ENCODE measurements at places on chromosomes 16 and 17. TPM values are rescaled to one million over a fixed set of nuclear protein-coding genes. Genes with fewer than 3 reads are reported as not detected.
A peak's percentile ranks its signal among the peaks of the same experiment; 100 is the strongest.

GRCh38 chr17:78957128-78957527, 22.6 kb downstream of the LGALS3BP start:
- DNase-seq = no peak
- H3K27me3 ChIP-seq = no peaks in the 10 kb centered on the region
- no peak overlapping the region for H3K4me3 ChIP-seq
- no peaks in the 10 kb centered on the region for H3K36me3 ChIP-seq
- H3K4me1 ChIP-seq = peaks cover 28% of the 10 kb centered on the region

DNA sequence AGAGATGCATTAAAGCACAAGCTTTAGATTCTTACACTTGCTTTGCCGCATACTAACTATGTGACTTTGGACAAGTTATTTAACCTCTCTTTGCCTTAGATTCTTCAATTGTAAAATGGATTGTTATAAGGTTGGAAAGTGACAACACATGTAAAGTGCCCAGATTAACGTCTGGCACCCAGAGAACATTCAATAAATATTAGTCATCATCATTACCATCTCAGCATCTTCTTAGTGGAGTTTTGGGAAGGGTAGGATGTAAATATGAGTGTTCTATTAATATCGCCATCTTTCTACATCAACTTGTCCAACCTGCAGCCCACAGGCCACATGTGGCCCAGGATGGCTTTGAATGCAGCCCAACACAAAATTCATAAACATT, 27.4 kb upstream of the FAM20A start:
- no peak for DNase-seq
- no peak overlapping the region for H3K4me3 ChIP-seq
- no peaks in the 10 kb centered on the region for H3K27me3 ChIP-seq

GRCh38 chr17:29565643-29566472, 979 bp downstream of the ABHD15 start:
- H3K4me1 ChIP-seq = peaks cover 53% of the 10 kb centered on the region
- H3K27ac ChIP-seq = peak overlapping the region; percentile 85
- H3K27me3 ChIP-seq = no peaks in the 10 kb centered on the region
- peak; percentile 74 for DNase-seq

- no peak overlapping the region for H3K27ac ChIP-seq
- H3K4me1 ChIP-seq = no peaks in the 10 kb centered on the region
- H3K4me3 ChIP-seq = no peak overlapping the region
- H3K27me3 ChIP-seq = peaks cover 37% of the 10 kb centered on the region
- H3K36me3 ChIP-seq = no peaks in the 10 kb centered on the region
These were observed 17.2 kb downstream of the TMEM114 start for GRCh38 chr16:8572919-8573724.

DNA sequence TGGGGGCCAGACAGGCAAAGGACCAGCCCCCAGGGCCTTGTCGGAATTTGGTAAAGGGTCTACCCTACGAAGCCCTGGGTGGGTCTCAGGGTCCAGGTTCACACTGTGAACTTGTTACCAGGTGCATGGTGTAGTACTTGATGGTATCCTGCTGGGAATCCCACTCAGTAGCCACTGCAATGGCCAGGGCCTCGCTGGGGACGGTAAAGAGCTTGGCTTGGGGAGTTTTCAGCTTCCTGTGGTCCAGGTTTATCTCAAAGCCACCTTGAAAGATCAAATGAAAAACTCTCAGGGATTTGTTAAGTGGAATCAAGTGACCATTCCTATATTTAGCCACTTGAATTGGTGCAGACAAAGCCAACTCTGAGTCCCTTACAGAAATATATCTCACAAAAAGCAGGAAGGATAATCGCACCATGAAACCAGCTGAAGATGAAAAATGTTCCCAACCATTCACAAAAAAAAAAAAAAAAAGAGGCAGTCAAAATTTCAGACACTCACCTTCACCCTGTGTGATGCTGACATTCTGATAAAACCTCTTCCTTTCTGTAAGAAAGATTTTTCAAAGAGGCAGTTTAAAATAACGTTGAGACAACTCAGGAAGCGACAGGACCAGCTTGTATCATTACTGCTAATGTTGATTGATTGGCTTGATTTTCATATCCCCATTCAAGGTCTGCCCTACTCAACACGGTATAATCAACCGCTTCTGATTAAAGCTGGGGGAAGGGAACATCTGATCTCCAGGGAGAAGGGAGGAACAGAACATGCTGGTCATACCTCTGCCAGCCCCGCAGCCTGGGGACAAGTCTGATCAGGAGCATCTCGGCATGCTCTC, 10.6 kb downstream of the ATPAF2 start:
- H3K27ac ChIP-seq = no peak overlapping the region
- H3K27me3 ChIP-seq = no peaks in the 10 kb centered on the region
- peaks cover 10% of the 10 kb centered on the region for H3K36me3 ChIP-seq
- DNase-seq = no peak
- H3K4me1 ChIP-seq = peaks cover 38% of the 10 kb centered on the region

- no peaks in the 10 kb centered on the region for H3K4me1 ChIP-seq
- H3K27ac ChIP-seq = no peak overlapping the region
- no peaks in the 10 kb centered on the region for H3K36me3 ChIP-seq
- no peaks in the 10 kb centered on the region for H3K27me3 ChIP-seq
These were observed 289.8 kb downstream of the HS3ST3B1 start for GRCh38 chr17:14590459-14591250.

- peaks cover 13% of the 10 kb centered on the region for H3K4me1 ChIP-seq
- no peaks in the 10 kb centered on the region for H3K36me3 ChIP-seq
- peaks cover 3% of the 10 kb centered on the region for H3K27me3 ChIP-seq
- no peak for DNase-seq
These were observed 19.5 kb downstream of the RAP1GAP2 start for GRCh38 chr17:2815781-2816185.

DNA sequence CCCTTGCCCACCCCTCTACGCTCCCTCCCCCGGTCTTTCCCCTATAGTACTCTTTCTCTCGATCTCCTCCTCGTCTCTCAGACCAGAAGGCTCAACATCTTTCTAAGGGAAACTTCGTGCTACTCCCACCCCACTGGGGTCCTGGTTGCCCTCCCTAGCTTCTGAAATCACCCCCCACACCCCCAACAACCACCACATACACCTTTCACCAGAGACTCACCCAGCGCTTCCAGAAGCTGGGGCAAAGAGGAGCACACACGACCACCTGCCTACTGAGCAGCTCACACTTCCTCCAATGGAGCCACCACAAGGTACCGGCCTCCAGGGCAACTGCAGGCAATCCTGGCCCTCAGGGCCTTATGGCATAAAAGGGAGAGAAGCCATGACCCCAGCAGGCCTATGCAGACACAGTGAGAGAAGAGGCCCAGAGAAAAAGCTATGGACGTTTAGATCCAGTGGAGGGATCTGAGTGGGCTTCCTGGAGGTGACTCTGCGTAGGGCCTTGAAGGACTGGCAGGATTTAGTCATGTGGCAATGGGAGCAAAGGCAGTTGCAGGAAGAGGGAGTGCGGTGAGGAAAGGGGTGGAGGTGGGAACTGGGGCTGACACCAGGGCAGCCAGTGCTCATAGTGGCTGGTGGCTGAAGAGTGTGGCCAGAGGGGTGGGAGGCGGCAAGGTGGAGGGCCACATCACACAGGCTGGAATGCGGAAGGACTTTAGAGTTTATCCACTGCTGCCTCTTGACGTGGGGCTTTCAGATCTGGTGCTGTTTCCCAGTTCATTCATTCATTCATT, 12.1 kb upstream of the TMEM92 start:
- no peaks in the 10 kb centered on the region for H3K36me3 ChIP-seq
- peak; percentile 75 for DNase-seq
- H3K27me3 ChIP-seq = no peaks in the 10 kb centered on the region
- no peak overlapping the region for H3K4me3 ChIP-seq

GRCh38 chr17:33679595-33679994, 386.5 kb upstream of the ASIC2 start:
- no peak overlapping the region for H3K4me3 ChIP-seq
- H3K36me3 ChIP-seq = no peaks in the 10 kb centered on the region
- no peak overlapping the region for H3K27ac ChIP-seq
- no peaks in the 10 kb centered on the region for H3K4me1 ChIP-seq
- DNase-seq = no peak

DNA sequence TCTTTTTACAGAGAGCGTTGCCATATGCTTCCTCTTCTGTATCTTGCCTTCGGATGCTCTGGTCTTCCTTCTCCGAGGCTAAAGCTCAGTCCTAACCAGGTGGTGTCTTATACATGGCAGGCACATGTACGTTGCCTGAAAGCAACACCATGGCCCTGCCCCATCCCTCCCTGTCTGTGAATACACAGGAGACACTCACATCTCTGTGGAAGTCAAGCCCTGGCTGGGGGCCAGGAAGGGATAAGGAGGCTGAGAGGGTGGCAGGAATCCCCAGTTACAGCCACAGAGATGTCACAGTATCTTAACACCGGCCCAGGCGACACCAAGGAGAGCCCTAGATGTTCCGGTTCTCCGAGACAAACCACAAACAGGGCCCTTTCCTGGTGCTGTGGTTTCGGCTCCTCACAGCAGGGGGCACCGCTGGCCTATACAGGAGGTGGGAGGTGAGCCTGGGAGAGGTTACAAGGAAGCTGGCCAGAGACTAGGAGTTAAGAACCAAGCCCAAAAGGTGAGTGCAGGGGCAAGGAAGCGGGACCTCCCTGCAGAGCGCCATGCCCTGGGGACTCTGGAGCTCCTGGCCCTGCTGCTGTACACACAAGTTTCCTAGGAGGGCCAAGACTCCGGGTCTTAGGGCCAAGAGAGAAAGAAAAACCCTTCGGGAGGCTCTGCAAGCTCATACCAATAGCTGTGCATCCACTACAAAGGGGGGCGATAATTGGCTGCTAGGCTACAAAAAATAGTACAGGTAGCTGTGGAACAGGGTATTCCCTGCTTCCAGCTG, 41.7 kb downstream of the SRL start:
- no peak overlapping the region for H3K4me3 ChIP-seq
- H3K27ac ChIP-seq = no peak overlapping the region
- H3K27me3 ChIP-seq = no peaks in the 10 kb centered on the region
- no peak for DNase-seq
- H3K36me3 ChIP-seq = no peaks in the 10 kb centered on the region
- H3K4me1 ChIP-seq = peaks cover 8% of the 10 kb centered on the region

DNA sequence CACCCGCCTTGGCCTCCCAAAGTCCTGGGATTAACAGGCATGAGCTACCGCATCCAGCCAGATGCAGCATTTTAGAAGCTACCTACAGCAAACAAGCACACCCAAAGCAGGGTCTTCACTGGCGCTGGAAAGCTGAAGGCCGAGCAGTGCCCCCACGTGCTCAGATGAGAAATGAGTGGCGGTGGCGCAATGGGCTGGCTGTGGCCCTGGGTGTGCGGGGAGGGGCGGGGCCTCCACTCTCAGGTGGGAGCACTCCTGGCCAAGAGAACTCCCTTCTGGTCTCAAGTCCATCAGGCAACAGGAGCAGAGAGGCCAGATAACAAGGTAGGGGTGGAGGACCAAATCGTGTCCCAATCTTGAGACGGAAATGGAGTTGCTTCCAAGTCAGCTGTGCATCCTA, 12.1 kb downstream of the TMEM11 start:
- DNase-seq = no peak
- H3K27me3 ChIP-seq = no peaks in the 10 kb centered on the region
- peaks cover 77% of the 10 kb centered on the region for H3K4me1 ChIP-seq
- H3K27ac ChIP-seq = no peak overlapping the region
- H3K36me3 ChIP-seq = peaks cover 18% of the 10 kb centered on the region
- H3K4me3 ChIP-seq = no peak overlapping the region

DNA sequence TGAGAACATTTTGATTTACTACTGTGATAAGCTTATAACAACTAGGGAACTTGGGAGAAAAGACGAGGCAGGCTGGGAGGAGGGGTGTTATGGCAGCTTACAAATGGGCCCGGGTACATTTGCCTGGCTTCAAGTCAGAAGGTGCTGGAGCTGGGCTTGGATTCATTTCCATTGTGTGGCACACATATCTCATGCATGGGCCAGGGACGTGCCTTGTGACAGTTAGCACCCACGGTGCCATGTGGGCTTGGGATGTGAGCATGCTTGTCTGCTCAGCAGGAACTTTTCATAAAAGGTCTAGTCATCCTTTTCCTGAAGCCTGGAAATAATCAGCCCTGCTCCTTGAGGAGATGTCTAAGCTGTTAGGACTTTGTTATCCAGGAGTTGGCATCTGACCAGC, 572.2 kb downstream of the CDH13 start:
- DNase-seq = no peak
- H3K27me3 ChIP-seq = no peaks in the 10 kb centered on the region
- H3K27ac ChIP-seq = no peak overlapping the region
- no peak overlapping the region for H3K4me3 ChIP-seq

- H3K4me3 ChIP-seq = no peak overlapping the region
- no peaks in the 10 kb centered on the region for H3K36me3 ChIP-seq
- no peaks in the 10 kb centered on the region for H3K4me1 ChIP-seq
- DNase-seq = no peak
- no peaks in the 10 kb centered on the region for H3K27me3 ChIP-seq
- H3K27ac ChIP-seq = no peak overlapping the region
These were observed 49.9 kb upstream of the KIFC3 start for GRCh38 chr16:57852189-57852588.

DNA sequence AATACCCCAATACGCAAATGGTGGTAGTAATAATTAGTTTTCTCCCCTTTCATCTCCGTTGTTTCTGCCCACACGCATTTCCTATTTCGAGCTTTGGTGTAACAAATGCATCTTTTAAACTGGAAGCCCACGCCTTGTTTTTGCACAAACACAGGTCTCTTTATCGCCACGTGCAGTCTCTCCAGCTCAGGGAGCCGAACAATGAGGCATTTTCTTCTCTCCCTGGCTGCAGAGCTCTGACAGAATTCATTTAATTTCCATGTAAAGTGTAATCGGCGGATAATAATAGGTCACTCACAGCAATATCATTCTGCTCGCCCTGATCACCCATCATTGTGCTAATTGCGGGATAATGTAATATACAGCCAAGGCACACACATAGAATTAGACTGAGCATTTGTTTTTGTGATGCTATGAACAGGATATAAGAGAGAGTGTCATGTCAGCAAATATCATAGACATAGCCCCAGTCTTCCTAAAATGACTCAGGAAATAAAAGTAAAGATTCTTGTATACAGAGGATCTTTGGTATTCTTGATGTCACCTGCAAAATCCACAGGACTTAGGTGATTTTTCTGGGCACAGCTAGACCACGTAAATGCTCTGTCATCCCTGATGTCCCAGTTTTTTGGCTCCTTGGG, 452.6 kb upstream of the CDH11 start:
- H3K36me3 ChIP-seq = no peaks in the 10 kb centered on the region
- DNase-seq = no peak
- H3K4me1 ChIP-seq = no peaks in the 10 kb centered on the region
- no peak overlapping the region for H3K4me3 ChIP-seq
- no peak overlapping the region for H3K27ac ChIP-seq
- H3K27me3 ChIP-seq = no peaks in the 10 kb centered on the region

EVPLL gene
- 7.8 TPM for total RNA-seq

ABI3 gene
- total RNA-seq = 6.7 TPM

KCNJ2 gene
- 5.5 TPM for total RNA-seq

ST6GALNAC2 gene
- 94.3 TPM for total RNA-seq

COL1A1 gene
- total RNA-seq = 30.2 TPM

SLC22A31 gene
- 0.72 TPM for total RNA-seq

CTRL gene
- 2.7 TPM for total RNA-seq

TNFRSF17 gene
- total RNA-seq = not detected

FOXL1 gene
- 0.40 TPM for total RNA-seq

C16orf96 gene
- 0.34 TPM for total RNA-seq

PRSS22 gene
- total RNA-seq = 8.7 TPM

Data from suprapubic skin (tissue), 4 donors.